CD14-positive monocyte (primary cell): ENCODE measurements at places on chromosomes 5 and 9. TPM values are rescaled to one million over a fixed set of nuclear protein-coding genes. Genes with fewer than 3 reads are reported as not detected.

Gene PCDHB2
- polyA plus RNA-seq, result not detected

Gene BOD1
- 8.1 and 11.3 TPM in 2 replicates for polyA plus RNA-seq

Gene IZUMO3
- polyA plus RNA-seq, result not detected in 2 replicates

Gene C7
- 0.12 TPM in 1 of 2 replicates, not detected in the other for polyA plus RNA-seq

Gene PCDHAC2
- not detected for polyA plus RNA-seq

Gene OR13C4
- polyA plus RNA-seq, result not detected in 2 replicates

Gene BNIP1
- polyA plus RNA-seq, result 13.6 TPM

Gene HMMR
- not detected in 2 replicates for polyA plus RNA-seq

Gene OR1K1
- polyA plus RNA-seq, result not detected

Gene SHISAL2B
- not detected in 2 replicates for polyA plus RNA-seq

Gene SPATA31E1
- polyA plus RNA-seq, result not detected

Gene DAB2IP
- 0.13 and 0.17 TPM in 2 replicates for polyA plus RNA-seq

Gene LRRC19
- polyA plus RNA-seq, result not detected

Gene SLIT3
- polyA plus RNA-seq, result not detected

Gene GKAP1
- polyA plus RNA-seq, result 1.4 TPM

Gene STOM
- 18.1 and 23.8 TPM in 2 replicates for polyA plus RNA-seq

Gene FAM81B
- not detected for polyA plus RNA-seq

Gene DOK3
- 196 and 200 TPM in 2 replicates for polyA plus RNA-seq

Gene BRINP1
- polyA plus RNA-seq, result not detected

Gene TPD52L3
- polyA plus RNA-seq, result not detected in 2 replicates
